Stimulated activated CD4-positive, alpha-beta T cell treated with anti-CD3 and anti-CD28 coated beads, Interleukin-15, amount 100 ng/mL, for 1 hour (primary cell): ENCODE measurements at places on chromosomes 1 and 21.

DNA sequence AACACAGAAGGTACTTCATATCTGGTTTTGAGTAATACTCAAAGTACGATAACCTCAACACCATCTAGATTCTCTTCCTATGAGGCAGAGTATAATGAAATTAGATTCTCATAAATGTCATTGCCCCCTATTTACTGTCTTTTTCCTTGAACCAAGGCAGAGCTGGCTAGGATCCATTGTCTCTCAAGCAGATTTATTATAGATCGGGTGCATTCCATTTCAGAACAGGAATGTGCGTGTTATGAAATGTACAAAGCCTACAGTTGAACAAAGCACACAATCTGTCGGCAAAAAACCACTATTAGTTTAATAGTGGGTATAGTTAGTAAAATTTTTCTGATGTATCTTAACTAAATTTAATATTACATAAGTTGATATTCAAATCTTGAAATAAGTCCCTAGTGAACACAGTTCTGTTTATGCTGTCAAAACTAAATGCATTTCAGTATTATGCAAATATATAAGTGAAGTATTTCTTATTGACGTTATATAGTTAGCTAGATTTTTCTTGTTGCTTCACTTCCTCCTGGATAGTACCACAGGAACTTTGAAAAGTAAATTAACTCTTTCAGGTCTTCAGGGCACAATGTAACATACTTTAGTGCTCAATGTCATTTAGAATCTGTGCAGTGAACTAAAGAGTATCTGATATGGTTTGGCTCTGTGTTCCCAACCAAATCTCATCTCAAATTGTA, 92.1 kb downstream of the DDAH1 start:
- no peak for DNase-seq

DNA sequence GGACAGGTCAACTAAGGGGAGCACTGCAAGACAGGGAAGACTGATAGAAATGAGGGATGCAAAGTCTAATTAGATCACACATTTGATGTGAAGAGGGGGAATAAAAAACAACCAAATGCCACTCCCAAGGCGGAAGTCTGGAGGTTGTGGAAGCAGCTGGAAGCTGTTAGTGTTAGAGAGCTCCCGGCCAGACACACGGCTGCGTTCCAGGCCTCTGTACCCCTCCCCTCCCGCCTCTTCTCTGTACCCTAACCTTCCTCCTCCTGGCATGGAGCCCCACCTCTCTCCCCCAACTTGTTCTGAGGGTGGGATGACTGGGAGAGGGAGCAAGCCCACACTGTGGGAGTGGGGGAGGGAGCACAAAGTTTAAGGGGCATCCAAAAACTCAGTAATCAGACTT, 67.0 kb downstream of the PLEKHA6 start:
- DNase-seq, result no peak

DNA sequence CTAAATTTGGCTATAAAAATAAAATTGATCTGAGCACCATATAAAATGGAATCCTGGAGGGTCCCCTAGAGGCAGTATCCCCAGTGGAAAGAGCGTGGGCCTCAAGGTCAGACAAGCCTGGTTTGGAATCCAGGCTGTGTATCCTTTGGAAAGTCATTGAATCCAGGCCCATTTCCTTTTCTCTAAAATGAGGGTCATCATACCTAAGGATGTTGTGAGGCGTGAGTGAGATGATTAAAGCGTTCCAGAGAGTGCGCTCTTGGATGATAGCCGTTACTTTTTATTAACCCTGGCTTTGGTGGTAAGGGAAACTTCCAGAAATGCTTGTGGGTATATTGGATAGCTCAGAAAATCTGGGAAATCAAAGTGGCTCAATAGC, 683 bp upstream of the ZNF436 start:
- no peak for DNase-seq

- DNase-seq, result no peak
Measured at GRCh38 chr1:154442006-154442740, 37.0 kb downstream of the IL6R start.

GRCh38 chr1:115791816-115792215, 23.3 kb upstream of the CASQ2 start:
- DNase-seq, result no peak

- no peak for DNase-seq
Measured at GRCh38 chr1:7110321-7110720, 325.1 kb downstream of the CAMTA1 start.

GRCh38 chr1:10899490-10900250, 103.2 kb upstream of the CASZ1 start:
- no peak for DNase-seq
